ENCODE measurements at places on chromosomes 12 and 14.

DNA sequence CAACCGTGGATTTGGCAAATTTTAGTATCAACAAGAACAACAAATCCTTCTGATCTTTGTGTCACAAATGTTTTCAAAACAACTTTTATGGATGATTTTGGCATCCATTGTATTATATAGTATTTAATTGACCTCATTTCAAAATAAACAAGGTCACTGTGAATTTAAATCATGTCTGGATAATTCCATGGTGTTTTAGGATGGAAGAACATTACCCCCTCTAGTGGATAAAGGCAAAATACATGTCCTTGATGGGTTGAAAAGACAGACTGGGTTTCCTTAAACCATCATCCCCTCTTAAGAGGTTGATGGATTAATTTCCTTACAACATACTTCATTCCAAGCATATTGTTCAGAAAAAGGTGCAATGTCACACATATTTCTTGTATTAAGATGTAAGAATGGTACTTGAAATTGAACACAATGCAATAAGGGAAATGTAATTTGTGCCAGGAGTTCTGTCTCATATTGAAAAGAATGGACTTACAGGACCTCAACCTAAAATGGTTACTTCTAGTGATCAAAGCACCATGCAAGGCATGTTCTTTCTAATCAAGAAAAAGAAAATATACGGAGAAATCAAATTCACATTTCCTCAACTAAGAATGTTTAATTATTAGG, 352.0 kb downstream of the BCAT1 start:
- DNase-seq, result no peak

DNA sequence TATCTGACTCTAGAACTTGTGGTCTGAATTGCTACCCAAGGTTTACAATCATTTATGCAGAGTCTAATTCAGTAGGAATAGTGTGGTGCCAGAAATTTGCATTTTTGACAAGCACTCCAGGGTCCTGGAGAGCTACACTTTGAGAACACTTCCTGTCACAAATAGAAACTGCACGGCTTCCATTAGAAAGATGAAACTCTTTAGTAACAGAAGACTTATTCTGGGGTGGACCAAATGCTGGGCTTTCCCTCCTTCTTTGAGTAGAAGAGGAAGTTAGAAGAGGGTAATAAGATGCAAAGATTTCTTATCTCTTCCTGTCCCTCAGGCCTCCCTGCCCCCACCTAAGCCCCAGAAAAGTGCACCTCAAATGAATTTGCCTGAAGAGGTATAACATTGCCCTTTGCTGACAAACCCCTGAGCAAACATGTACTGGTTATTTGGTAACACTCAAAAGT, 28.4 kb downstream of the DGLUCY start:
- no peak for DNase-seq

GRCh38 chr14:98951031-98951430, 321.0 kb downstream of the BCL11B start:
- DNase-seq, result peak; percentile 15

GRCh38 chr14:58635091-58635830, 2.5 kb upstream of the DACT1 start:
- DNase-seq, result no peak

DNA sequence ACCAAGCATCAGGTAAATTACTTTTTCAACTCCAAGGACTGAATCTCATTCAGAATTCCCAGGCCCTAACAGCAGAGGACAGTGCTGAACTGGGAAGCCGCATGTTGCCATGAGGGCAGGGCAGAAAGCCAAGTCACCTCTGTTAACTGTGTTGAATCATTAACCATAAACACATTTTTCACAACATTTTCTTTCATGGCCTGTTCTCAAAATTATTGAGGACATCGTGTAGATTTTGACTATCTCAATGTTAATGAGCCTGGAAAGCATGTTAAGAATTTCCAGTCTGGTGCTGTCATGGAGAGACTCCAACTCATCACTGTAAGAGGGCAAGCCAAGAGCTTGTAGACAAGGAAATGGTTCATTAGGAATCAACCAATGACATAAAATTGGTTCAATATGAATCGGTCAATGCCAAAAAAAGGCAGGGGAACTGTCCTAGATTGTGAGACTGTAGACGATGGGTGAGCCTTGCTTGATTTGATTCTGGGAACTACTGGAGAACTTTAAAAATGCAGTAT, 33.7 kb downstream of the CPM start:
- peak; percentile 21 for DNase-seq

- no peak for DNase-seq
Observed at GRCh38 chr12:112555621-112556233, 137.0 kb downstream of the PTPN11 start.

DNA sequence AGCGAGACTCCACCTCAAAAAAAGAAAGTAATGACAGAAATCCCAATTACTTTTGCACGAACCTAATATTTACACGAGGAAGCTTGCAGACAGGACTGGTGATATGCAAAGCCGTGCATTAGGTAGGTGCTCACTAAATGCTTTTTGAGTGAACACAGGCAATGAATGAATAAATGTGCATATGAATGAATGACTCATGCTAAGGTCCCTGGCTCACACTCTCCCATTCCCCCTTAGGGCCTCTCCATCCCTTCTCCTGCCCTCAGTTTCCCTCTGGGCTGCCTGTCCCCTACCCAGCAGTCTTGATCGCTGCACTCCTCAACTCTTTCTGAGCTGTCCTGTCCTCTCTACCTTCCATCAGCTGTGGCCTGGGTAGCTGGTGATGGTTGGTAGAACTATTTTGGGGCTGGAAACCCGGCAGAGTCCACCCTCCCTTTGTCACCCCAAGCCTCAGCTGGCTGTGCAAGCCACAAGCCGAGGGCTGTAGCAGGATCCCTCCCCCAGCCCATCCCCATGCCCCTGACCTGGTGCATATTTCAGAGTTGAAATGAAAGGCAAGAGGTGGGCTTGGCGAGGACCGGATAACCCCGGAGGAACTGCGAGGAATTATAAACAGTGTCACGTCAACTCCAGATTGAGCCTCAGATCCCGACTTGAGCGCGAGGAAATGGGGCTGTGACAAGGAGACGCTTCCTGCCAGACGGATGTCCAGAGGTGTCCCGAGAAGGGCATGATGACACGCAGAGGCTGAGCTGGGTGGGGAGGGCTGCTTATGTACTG, 191.7 kb upstream of the GSC start:
- no peak for DNase-seq

Data from islet precursor cell (in vitro differentiated cells).